Pons (tissue), 1 donor: ENCODE measurements at places on chromosomes 3 and 15.

DNA sequence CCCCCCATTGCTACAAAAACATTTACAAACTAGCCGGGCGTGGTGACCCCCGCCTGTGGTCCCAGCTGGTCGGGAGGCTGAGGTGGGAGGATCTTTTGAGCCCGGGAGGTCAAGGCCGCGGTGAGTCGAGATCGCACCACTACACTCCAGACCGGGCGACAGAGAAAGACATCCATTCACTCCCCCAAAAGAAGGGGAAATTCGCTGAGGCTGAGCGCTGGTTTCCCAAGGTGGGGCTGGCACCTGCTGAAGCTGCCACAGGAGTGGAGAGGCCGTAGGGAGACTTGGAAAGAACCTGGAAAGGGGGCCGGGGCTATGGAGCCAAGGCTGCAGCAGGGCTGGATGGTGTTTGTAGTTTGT is 732 bp upstream of the CRTC3 start:
- no peak for DNase-seq

DNA sequence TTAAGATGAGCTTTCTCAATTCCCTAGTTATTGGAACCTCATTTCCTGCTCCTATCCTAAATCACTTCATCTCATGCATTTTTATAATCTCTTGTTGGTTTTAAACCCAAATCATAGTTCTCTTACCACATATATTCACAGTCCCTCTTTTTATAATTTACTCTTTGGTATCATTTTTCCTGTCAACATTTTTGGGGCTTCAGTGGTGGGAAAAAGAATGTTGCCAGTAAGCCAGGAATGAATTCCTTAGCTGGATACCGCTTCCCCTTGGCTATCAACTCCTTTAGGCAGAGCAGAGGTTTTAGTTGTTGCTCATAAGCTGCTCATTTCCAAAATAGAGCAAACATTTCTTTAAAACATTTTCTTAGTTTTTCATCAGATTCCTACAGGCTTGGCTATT is 112.3 kb downstream of the GALK2 start:
- DNase-seq = no peak

DNA sequence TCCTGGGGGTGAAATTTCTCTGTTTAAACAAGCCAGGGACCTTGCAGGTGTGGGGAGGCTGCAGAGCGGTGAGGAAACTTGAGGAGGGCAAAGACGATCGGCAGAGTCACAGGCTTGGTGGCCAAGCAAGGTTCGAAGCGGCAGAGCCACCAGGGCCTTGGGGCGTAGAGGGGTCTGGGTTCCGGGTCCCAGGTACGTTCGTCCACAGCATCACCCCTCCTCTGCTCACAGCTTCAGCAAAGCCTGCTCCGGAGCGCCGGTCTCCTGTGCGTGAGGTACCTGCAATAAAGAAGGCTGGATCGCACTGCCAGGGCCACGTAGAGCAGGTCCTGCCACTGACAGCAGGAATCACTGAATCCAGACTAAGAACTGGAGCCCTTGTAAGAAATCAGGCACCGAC is 66.8 kb upstream of the PCSK6 start:
- no peak for DNase-seq

DNA sequence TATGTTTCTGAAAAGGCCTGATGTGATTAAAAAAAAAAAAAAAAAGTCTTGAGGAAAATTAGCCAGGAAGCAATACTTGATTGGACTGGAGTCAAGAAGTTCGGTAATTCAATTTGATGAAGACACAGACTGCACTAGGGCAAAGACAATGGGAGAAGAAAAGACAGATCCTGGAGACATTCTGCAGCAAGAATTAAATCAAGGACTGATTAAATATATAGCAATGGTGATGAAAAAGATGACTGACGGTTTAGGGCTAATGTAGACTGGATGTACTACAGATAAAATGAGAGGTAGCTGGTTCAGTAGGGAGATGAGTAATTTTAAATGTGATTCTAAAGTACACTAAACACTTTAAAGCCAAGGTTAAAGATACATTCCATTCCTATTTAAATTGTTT is 13.8 kb downstream of the MRPL47 start:
- no peak for DNase-seq

DNA sequence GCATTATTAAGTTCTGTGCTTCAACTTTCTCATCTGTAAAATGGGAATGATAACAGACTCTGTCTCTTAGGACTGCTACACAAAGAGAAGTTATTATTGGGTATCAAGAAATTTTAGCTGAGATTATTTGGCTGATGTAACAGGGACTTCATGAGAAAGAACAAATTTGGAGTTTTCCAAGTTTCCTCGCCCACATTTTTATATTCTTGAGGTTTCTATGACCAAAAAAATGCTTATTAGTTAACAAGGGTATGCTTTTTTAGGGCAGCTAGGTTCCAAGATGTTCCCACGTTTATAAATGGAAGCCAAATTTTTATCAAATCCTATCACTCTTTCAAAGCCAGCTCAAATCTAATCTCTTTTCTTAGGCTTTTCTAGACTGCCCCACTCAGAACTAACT is 50.6 kb upstream of the C3orf80 start:
- DNase-seq = no peak

GRCh38 chr15:67803996-67804843 is 21.1 kb upstream of the SKOR1 start:
- DNase-seq = peak; percentile 6

GRCh38 chr15:67187351-67187854 is 67.1 kb downstream of the AAGAB start:
- DNase-seq = no peak

- DNase-seq = no peak
Measured at GRCh38 chr3:5429517-5429890, 242.0 kb downstream of the EDEM1 start.

- DNase-seq = peak; percentile 90
Measured at GRCh38 chr3:52339612-52340011, 23.5 kb downstream of the DNAH1 start.

DNA sequence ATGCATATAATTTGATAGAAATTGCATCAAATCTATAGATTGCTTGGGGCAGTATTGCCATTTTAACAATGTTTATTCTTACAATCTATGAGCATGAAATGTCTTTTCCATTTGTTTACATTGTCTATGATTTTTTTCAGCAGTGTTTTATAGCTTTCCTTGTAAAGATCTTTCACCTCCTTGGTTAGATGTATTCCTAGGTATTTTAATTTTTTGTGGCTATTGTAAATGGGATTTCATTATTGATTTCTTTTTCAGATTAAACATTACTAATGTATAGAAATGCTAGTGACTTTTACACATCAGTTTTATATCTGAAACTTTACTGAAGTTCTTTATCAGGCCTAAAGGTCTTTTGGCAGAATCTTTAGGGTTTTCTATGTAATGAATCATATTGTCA is 237.6 kb upstream of the STAC start:
- DNase-seq = no peak

DNA sequence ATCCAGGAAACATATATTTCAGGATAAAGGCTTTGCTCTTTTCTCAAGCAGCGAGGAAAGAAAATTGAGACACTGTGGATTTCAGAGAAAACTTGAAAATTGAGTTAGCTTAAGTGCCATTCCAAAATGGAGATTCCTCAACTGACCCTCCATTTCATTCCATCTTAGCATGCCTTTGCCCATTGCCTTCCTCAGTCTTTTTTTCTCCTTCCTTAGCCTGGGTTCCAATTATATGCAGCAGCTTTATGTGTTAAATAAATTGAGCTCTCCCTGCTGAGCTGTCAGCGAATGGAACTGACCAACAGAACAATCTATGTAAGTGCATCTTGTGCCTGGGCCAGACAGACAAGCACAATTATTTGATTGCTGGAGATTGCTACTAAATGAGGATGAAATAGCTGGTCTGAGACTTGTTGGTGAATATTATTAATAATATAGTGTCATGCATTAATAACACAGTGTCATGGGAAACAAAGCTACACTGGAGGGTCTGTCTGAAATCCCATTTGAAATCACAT is 6.9 kb upstream of the DNAJC19 start:
- DNase-seq = no peak

DNA sequence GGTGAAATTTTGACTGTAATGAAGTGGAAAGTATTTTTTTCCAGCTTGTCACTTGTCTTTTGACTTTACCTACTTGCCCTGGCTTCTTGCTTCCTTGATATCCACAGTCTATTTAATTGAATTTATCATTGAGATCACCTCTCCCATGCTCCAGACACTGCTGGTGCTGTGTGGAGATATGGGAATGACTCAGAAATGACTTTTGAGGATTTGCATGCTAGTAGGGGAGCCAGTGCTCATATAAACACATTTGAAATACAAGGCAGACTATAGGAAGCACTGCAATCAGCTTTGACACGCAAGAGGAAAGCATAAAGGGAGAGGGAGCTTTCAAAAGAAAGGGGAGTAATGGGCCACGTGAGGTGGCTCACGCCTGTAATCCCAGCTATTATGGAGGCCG is 7.3 kb upstream of the TRPM1 start:
- no peak for DNase-seq

- DNase-seq = peak; percentile 41
Measured at GRCh38 chr3:12706504-12707253, 42.8 kb upstream of the RAF1 start.

GRCh38 chr3:9111417-9111816 is 138.0 kb downstream of the SRGAP3 start:
- DNase-seq = no peak

GRCh38 chr3:25426408-25426807 is 1.7 kb upstream of the RARB start:
- no peak for DNase-seq

DNA sequence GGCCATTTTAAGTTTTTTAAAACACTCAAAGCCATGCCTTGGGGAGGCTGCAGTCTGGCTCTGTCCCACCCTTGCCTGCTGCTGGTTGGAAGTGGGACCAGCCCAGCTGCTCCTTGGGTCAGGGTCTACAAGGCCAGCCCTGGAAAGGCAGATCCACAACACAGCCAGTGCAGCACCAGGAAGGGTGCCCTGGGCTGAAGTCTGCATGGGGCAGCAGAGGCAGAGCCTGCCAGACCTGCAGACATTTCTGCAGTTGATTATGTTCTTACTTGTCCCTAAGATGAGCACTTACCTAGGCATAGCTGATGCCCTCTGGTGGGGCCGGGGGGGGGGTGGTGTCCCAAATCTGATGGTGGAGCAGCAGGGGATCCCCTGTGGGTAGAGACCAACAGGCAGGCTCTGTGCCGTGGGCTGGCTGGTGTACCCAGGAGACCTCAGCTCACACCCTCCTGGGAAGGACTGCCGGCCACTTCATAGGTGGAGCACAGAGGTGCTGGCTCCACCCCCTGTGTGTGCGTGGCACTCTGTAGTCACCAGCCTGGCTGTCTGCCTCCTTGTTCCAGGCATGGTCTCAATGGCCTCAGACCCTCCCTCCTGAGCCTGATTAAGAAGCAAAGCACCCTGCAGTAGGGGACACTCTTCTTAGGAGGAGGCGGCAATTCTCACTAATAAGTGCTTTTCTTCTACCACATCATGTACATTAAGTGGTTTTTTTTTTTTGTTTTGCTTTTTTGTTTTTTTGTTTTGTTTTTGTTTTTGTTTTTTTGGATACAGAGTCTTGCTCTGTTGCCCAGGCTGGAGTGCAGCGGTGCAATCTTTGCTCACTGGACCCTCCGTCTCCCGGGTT is 97.4 kb upstream of the KLF13 start:
- DNase-seq = no peak

DNA sequence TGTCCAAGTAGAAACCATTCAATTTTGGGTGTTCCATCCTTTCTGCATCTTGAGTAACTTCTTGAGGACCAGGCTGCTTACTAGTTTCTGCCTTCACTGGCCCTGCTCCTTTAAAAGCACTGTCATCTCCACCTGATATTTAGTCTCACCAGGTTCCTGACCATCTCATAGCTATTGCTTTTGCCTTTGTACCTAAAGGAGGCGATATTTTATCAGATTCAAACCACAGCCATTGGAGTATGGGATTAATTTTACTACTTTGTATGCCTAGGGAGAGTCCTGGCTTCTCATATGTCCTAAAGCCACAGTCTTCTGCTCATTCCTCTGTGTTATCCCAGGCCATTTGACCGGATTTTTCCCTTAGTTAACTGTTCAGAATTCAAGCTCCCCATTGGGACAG is 51.8 kb upstream of the RFX7 start:
- no peak for DNase-seq

- no peak for DNase-seq
Measured at GRCh38 chr3:152177757-152178156, 91.0 kb upstream of the MBNL1 start.

DNA sequence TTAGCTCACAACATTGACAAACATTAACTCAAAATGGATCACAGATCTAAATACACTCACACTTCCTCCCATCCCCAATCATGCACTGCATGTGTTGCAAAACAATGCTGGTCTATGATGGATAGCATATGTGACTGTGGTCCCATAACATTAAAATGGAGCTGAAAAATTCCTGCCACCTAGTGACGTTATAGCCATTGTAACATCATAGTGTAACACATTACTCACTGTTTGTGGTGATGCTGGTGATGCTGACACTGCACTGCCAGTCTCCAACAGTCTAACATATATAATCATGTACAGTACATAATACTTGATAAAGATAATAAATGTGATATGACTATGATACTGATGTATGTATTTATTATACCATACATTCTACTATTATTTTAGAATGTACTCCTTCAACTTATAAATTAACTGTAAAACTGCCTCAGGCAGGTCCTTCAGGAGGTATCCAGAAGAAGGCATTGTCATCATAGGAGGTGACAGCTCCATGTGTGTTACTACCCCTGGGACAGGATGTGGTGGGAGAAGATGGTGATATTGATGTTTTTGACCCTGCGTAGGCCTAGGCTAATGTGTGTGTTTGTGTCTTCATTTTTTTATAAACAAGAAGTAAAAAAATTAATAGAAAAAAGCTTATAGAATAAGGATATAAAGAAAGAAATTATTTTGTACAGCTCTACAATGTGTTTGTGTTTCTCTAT is 41.3 kb downstream of the TXNRD3 start:
- DNase-seq = no peak

- DNase-seq = no peak
Measured at GRCh38 chr3:14082108-14082657, 42.5 kb downstream of the CHCHD4 start.
